ENCODE measurements at places on chromosomes 4 and X.

GRCh38 chr4:16783119-16783518 is 115.3 kb downstream of the LDB2 start:
- DNase-seq = no peak

DNA sequence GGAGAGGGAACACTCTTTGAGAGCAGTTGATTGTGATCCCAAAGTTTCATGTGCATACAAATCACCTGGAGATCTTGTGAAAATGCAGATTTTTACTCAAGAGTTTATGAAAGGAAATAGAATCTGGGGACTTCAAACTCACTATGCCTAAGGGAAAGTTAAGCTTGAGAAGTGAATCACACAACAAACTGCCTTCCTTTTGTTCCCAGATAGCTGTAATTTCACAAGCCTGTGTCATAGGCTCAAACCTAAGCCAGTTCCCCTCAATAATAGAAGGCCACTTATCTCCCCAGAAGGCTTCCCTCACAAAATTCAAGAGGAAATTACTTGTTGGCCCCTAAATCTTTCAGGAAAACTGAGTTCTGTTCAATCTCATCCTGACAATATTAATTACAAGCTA is 132.8 kb upstream of the MAGEB16 start:
- DNase-seq = no peak

- no peak for DNase-seq
Observed at GRCh38 chrX:36986231-36986630, 21.9 kb upstream of the FAM47C start.

DNA sequence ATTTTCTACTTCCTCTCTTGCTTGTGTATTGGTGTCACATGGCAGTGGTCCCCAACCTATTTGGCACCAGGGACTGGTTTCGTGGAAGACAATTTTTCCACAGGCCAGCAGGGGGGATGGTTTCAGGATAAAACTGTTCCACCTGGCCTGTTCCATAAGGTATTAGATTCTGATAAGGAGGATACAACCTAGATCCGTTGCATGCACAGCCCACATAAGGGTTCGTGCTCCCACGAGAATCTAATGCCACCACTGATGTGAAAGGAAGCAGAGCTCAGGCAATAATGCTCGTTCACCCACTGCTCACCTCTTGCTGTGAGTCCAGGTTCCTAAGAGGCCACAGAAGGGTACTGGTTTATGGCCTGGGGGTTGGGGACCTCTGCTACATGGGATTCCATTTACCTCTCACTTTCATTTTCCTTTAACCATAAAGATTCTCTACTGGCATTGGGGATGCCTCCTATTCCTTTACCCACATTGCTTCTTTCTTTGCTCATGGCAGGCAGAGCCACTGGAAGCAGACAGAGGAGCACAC is 38.1 kb downstream of the SEC31A start:
- DNase-seq = no peak

DNA sequence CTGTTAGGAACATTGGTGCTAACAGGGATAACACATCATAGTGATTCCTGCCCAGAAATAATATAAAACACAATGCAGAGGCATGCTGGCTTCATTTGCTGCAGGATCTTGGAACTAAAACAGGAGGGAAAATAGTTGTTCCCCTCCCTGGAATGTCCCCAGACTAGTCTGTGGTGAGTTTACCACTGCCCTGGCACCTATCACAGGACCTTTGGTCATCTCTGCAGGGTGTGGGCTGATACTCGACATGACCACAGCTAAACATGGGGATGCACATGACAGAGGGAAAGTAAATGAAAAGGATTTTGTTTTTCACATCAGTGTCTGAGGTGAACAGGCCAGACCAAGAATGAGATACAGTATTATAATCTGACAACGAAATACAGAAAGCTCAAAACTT is 160.2 kb upstream of the DKK2 start:
- no peak for DNase-seq

- DNase-seq = no peak
Observed at GRCh38 chrX:128464116-128464515, 411.9 kb upstream of the ACTRT1 start.

- DNase-seq = no peak
Observed at GRCh38 chrX:109347632-109348031, 134.3 kb downstream of the GUCY2F start.

DNA sequence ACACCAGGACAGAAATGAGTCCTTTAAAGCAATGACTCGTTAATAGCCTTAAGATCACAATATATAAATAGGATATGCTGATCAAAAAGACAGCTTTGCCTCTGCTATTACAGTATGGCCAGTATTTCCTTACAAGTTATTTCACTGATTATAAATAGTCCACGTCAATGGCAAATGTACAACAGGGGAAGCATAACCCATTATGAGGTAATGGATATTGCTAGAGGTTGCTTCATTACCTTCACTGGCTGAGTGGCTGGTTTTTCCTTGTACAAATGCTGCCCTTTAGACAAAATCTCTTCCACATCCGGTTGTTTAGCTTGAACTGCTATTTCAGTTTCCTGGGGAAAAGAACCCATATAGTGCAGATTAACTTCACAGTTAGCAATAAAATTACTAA is 764.6 kb upstream of the FTHL17 start:
- DNase-seq = no peak

- no peak for DNase-seq
Observed at GRCh38 chrX:132718431-132718958, 229.7 kb upstream of the MBNL3 start.

DNA sequence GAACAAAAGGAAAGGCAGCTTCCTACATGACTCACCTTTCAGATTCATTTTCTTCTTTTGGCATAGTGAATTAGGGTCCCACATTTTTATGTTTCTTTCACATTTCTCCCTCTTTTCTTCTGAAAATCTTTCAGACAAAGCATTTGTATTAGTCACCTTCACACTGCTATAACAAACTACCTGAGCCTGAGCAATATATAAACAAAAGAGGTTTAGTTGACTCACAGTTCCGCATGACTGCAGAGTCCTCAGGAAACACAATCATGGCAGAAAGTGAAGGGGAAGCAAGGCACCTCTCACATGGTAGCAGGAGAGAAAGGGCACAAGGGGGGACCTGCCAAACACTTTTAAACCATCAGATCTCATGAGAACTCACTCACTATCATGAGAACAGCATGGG is 36.9 kb downstream of the MAGEA9 start:
- DNase-seq = no peak

GRCh38 chr4:83062739-83063138 is 27.8 kb downstream of the COPS4 start:
- DNase-seq = no peak

DNA sequence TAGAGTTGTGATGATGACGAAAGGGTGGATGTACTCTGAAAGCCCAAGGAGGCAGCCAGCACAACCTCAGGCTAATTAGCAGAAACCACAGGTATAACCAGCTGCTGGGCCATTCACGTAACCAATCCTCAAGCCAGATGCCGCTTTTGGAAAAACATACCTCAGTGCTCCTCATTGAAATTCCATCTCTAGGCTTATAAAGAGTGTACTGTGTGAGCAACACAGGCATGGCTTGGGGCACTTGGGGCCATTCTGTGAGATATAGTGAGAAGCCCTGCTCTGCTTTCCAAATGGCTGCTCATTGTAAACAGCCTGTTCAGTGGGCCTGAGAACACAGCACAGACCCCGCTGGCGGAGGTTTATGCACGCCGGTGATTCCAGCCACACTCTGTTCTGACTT is 182.1 kb upstream of the HHIP start:
- no peak for DNase-seq

- no peak for DNase-seq
Observed at GRCh38 chr4:133812954-133813353, 388.6 kb downstream of the PABPC4L start.

DNA sequence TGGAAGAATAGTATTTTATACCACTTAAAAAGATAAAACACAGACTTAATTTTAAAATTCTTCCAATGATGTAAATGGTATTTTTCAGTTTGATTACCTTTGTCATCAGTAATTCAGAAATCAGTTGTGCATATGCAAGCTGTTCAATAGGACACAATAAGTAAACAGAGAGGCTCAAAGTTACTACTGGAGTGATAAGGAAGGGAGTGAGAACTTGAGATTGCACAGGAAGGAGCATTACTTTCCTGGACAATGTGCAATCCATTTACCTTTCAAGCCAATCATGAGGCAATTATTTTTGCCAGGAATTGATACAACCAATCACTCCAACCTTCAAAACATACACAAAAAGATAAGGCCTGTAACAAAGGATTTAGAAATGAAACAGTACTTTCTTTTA is 1024.3 kb downstream of the RAPGEF2 start:
- DNase-seq = no peak

DNA sequence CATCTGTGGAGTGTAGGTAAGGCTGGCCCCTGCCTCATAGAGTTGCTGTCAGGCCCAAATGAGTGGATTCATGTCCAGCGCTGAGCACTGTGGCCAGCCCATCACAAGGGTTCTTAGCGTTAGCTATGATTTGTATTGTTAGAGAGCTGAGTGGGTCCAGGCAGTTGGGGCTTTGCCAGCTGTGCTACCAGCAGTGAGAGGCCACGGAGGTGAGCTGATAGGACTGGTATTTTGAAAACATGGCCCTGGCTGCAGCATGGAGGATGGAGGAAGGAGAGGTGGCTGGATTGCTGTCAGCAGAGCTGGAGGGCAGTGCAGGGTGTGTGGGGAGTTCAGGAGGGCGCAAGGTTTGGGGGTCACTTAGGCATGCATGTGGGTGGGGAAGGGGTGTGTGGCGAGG is 69.8 kb downstream of the PSAPL1 start:
- peak; percentile 77 for DNase-seq

DNA sequence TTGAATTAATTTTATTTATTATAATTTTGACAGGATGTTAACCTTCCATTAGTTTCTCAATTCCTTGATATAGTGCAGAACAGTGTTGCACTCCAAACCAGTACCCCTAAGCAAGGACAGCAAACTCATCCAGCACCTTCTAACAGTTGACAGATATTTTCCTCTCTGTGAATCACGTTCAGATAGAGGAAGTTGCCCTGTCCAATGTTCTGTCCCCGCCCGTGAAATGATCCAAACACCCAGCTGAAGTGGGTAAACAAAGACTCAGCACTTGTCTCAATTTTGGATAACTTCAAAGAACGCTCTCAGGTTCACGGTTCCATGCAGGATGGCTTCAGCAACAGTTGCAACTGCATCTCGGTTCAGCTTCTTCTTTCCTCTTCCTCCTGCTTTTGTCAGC is 1240.0 kb upstream of the ADGRL3 start:
- no peak for DNase-seq

- DNase-seq = no peak
Observed at GRCh38 chr4:10403633-10404445, 53.4 kb downstream of the ZNF518B start.

GRCh38 chr4:54093324-54094240 is 6.4 kb upstream of the GSX2 start:
- no peak for DNase-seq

GRCh38 chr4:145956288-145956890 is 17.8 kb upstream of the ZNF827 start:
- DNase-seq = no peak

DNA sequence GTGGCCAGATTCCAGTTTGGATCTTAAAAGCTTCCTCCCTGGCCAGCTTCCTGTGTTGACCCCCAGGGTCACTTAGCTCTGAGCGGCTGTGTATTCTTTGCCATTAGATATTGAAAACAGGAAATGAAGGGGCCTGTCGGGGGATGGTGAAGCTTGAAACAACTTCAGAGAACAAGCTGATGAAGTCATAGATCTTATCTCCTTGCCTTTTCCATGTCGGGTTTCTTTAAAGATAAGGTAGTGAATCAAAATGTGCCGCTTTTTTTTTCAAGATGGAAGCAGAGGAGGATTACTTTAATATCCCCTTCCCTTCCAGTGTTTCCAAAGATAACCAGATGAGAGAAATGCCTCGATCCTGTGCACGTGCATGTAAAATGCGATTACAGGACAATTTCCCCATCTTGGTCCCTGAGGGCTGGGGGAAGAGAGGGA is 508.5 kb downstream of the MID1IP1 start:
- DNase-seq = peak; percentile 41

GRCh38 chr4:77372375-77372774 is 215.4 kb downstream of the CCNG2 start:
- DNase-seq = no peak

GRCh38 chr4:55947254-55947882 is 1.4 kb upstream of the CEP135 start:
- no peak for DNase-seq

GRCh38 chr4:182015893-182016292 is 227.3 kb upstream of the TENM3 start:
- DNase-seq = no peak

- no peak for DNase-seq
Observed at GRCh38 chr4:22462688-22463087, 53.2 kb downstream of the ADGRA3 start.

- no peak for DNase-seq
Observed at GRCh38 chrX:9279234-9279544, 185.7 kb upstream of the TBL1X start.

GRCh38 chrX:19513383-19513782 is 1.9 kb downstream of the MAP3K15 start:
- DNase-seq = no peak

DNA sequence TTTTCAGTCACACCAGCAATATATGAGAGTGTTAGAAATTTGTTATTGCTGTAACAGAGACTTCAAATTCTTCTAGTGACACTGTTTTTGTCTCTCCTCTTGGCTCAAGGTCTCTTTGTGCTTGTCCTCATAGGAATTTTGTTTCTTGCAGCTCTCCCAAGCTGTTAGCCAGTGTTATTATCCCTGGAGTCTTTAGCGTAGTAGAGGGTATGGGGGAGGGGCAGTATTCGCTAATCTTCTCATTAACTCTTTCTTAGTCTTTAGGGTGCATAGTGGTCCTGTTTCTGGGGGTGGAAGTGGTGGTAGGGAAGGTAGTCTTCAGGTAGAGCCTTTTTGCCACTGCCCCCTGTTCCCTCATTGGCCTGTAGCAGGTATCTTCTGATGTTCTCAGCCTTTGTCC is 79.4 kb downstream of the JADE3 start:
- DNase-seq = no peak

DNA sequence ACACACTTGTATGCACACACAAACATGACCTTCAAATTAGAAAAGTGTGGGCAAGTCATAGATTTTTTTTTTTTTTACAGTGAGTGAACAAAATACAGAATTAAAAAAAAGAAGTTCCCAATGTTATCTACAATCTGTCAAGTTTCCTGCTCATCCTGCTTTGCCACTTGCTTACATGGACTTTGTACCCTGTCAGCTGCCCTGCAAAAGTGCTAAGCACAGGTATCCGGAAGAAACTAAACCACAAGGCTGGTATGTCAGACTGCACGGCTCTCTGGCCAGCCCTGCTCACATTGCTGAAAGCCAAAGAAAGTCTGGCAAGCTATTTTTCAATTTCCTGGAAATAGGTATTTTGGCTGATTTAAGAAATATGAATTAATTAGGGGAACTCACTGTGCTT is 38.9 kb upstream of the BCLAF3 start:
- no peak for DNase-seq

DNA sequence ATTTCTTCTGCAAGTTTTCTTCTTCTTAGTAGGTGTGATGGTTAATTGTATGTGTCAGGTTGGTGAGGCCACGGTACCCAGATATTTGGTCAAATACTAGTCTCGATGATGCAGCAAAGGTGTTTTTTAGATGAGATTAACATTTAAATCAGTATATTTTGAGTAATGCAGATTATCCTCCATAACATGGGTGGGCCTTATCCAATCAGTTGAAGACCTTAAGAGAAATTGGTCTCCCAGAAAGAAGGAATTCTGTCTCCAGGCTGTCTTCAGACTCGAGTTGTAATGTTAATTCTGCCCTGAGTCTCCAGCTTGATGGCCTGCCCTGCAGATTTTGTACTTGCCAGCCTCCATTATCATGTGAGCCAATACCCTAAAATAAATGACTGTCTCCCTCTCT is 122.5 kb upstream of the TSPAN5 start:
- DNase-seq = no peak

GRCh38 chrX:151000861-151001331 is 17.8 kb downstream of the HMGB3 start:
- DNase-seq = no peak
